Stimulated activated CD8-positive, alpha-beta memory T cell treated with anti-CD3 and anti-CD28 coated beads, Interleukin-2, amount 100 ng/mL, for 1 hour (primary cell): ENCODE measurements at places on chromosomes 13 and 19.

DNA sequence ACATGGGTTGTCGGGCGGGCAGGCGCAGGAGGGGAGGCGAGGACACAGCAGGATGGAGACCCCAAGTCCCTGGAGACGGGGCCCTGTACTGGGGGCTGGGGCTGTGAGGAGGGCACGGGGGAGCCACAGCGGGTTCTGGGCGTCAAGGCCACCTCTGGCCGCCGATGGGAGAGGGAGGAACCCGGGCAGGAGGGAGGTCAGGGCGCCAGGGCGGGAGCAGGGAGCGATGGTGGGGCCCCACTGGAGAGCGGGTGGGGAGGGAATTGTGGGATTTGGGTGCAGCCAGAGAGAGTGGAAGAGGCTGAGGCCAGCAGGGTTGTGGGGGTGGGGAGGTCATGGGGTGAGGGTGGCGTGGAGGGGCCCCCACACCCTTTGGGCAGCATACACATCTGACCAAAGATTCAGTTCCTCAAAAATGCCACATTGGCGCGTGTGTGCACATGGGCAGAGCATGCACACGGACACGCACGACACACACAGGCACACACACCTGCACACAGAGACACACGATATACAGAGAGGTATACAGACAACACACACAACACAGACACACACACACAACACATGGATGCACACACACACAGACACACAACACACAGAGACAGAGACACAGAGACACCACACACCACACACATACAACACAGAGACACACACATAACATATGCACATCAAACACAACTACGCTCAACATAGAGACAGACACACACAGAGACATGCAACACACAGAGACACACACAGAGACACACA lies 54.9 kb downstream of the AP1M1 start:
- DNase-seq, result no peak

DNA sequence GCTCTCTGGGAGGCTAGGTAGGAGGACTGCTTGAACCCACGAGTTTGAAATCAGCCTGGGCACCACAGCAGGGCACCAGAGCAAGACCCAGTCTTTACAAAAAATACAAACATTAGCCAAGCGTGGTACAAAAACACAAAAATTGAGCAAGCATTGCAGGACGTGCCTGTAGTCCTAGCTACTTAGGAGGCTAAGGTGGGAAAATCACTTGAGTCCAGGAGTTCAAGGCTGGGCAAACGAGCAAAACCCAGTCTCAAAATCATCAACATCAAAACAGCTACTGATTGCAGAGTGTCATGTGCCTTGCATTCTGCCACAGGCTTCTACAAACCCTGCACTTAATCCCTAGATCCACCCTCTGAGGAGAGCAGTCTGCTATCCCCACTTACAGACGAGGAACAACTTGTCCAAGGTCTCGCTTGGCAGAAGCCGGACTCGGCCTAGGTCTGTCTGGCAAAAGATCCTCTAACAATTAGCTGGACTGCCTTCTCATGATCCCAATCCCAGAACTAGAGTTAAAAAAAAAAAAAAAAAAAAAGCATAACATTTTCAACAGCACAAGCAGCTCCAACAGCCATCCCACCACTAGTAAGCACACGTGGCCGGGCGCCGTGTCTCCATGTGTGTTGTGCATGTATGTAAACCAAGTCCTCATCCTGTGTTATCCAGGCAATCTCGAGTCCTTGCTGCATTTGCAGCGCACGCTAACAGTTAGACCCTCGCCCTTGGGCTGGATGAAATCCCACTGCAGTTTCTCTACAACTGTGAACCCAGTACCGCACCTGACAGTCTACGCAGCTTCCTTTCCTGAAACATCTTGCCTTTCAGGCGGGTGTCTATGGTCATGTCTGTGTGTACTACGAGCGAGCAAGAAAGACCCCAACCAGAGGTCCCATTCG lies 2.0 kb downstream of the PPP6R1 start:
- no peak for DNase-seq

- DNase-seq, result no peak
Measured at GRCh38 chr13:44815623-44816022, 173.6 kb downstream of the NUFIP1 start.

- DNase-seq, result no peak
Measured at GRCh38 chr19:35848486-35848885, 3.8 kb downstream of the NPHS1 start.

DNA sequence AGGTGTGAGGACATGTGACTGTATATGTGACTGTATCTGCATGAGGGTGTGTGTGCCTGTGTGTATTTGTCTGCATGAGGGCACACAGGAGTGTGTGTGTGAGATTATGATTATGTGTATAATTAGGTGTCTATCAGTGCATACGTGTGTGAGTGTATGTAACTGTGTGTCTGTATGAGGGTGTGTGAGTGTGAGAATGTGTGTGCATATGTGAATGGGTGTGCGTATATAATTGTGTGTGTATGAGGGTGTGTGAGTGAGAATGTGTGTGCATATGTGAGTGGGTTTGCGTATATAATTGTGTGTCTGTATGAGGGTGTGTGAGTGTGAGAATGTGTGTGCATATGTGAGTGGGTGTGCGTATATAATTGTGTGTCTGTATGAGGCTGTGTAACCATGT lies 3.0 kb upstream of the ACSBG2 start:
- DNase-seq, result no peak

- no peak for DNase-seq
Measured at GRCh38 chr13:63107179-63107943, 1691.7 kb upstream of the PCDH20 start.

DNA sequence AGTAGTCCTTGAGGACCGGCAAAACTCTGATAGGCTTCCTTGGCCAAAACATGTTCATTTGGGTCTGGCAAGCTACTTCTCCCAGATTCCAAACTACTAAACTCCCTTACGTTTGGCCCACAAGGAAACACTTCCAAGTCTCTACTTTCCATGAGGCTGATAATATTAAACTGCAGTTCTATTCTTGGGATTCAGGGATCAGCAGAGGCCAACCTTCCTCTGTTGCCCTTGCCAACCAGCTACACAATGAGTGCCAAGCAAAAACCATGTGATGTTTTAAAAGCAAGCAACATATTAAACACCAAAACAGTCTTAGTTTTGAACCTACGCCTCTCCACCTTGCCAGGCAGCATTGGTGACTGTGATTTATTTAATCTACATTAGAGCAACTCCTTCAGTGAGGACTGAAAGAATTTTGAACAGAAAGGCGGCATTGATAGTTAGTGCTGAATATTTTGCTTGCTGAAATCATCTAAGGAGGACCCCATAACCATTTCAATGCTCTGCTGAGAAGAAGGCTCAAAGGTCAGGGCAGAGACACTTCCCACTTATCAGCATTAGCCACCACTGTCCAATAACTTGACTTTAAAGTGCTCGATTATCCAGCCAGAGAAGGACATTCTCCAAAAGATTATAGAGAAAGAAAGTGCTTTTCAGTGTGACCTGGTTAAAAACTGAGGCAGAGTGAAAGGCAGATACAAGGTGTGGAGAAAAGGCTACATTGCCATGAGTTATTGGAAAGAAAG lies 287.1 kb downstream of the TBC1D4 start:
- no peak for DNase-seq

- DNase-seq, result no peak
Measured at GRCh38 chr13:43787997-43788396, 1.2 kb upstream of the ENOX1 start.

DNA sequence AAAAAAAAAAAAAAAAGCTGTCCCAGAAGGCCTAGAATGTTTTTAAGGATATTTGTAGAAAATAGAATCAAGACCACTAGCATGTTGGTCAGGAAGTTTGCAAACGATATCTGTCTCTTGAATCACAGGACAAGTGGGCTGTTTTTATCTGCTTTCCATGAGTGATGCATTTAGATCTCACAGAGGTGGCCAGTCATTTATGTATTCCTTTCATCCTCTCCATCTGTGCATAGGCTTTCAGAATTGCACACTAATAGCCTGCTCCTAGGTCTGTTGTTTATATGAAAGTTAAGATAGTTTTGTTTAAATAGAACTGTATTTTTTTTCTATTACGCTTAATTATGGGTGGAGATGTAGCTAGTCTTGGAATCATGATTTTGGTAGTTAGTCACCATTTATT lies 289.5 kb downstream of the SHISA2 start:
- DNase-seq, result no peak

DNA sequence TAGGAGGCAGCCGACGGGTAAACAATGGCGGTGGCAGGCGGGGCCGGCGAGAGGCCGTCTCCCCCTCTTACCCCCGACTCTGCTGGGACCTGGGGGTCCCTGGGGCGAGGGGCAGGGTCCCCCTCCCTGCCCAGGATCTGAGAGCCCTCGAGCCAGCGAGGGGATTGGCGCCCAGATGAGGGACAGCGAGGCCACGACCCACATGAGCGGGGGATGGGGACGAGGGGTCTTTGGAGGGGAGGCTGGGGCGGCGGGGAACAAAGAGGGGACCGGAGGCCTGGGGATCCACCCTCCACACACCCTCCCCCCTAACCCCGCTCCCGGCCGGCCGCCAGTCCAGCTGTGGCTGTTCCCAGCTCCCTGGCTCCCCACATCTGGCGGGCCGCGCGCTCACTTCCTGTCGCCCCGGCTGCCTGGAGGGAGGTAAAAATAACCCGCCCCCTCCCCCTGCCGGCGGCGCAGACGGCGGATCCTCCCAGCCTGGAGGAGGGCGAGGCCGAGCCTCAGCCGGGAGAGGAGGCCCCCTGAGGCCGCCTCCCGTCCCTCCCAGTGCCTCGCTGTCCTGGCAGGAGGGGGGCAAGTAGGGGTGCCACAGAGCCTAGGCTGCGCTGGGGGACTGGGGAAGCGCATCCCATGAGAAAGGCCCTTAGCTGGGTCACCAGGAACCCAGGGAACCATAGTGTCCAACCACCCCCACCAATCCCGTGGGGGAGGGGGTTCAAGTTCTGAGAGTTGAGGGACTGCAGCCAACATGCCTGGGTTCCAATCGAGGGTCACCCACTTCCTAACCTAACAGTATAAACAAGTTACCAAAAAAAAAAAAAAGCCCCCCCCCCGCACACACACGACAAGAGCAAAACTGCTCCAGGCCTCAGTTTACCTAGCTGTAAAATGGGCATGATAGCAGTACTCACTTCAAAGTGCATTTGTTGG lies 29.3 kb upstream of the NANOS3 start:
- DNase-seq, result peak; percentile 69

- no peak for DNase-seq
Measured at GRCh38 chr13:32600890-32601289, 14.6 kb downstream of the PDS5B start.

DNA sequence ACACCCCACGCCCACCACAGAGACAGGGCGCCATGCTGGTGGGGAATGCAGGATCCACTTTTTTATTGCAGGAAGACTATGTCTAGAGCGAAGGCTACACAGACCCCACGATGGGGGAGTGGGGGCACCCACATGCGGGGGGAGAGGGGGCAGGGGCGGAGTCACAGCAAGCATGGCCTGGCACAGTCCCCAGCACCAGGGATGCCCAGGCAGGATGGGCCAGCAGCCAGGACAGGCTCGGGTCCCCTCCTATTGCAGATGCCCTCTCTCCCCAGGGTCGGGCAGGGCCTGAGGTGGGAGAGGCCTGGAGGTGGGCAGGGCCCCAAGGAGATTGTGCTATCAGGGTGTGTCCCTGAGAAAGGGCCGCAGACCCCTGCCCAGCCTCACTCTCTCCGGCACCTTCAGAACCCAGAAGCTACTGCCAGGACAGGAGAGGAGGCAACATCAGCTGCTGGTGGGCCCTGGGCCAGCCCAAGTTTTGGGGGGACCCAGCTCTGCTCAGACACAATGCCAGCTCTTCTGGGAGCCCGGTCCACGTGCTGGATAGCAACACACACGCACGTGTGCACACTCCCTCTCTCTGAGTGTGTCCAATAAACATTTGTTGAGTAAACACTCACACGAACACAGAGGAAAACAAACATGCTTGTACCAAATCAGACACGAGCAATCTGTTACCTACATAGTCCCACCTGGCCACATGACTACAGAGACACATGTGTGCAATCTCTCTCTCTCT lies 6.5 kb downstream of the DIRAS1 start:
- DNase-seq, result no peak

GRCh38 chr13:48505597-48506091 lies 27.2 kb downstream of the RCBTB2 start:
- DNase-seq, result no peak

DNA sequence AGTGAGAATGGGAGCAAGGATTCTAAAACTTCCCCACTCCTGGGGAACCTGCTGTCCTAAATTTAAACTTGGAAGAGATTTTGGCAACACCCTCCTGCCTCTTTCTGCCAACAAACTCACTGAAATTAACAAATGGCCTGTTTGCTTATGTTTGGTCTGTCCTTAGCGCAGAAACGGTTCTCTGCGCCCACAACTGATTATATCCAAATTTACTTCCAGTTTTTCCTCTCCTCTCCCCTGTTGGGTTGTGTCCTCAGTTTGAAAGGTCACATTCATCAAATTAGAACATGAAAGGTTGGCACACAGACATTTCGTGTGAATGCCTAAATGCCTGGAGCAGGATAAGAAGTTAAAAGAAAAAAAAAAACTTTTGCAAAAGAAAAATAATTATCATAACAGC lies 56.4 kb upstream of the MRI1 start:
- no peak for DNase-seq

DNA sequence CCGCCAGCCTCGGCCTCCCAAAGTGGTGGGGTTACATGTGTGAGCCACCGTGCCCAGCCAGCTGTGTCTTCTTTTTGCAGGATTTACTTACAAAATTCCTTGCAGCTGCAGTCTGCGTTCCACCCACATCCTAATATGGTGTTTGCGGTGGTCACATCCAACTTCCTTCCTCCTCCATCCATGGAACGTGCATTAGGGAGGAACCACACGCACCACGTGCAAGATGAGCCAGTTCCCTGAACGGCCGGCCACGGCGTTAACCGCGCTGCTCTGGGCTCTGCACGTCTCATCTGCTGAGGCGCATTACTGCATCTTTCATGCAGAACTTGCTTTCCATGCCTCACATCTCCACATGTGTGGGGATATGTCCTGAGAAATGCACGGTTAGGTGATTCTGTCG lies 13.0 kb upstream of the SIGLEC11 start:
- no peak for DNase-seq

DNA sequence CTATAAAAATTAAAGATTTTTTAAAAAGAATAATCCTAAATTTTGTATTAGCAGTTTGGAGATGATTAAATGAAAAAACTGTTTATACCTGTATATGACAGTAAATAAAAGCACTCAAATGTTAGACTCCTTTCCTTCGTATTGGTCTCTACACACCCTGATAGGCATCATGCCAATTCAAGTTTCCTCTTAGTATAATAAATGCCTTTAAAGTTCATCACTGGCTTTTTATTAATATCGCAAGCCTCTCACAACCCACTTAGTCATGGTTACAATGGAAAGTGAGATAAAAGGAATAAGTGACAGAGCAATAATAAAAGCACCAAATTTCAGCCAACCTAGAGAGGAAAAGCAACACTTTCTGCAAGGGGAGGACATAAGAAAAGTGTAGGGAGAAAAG lies 102.2 kb downstream of the PIBF1 start:
- no peak for DNase-seq

DNA sequence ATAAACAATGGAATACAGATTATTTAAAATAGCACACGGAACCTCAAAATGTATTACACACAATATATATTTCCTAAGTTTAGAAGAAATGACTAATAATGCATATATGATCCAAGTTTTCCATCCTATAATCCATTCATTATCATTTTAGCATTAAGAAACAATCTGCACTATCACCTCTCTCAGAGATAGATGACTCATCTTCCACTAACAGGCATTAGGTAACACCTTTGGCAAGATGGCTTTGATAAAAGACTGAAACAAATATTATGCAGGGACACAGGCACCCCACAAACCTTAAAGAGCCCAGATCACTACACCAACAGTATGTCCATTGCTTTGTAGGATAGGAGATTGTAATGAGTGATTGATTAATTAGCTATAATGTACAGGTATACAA lies 4.1 kb downstream of the ENOX1 start:
- no peak for DNase-seq
